Stimulated activated CD4-positive, alpha-beta T cell treated with anti-CD3 and anti-CD28 coated beads, Interleukin-12 subunit alpha, Interleukin-12 subunit beta, amount 100 ng/mL, for 48 hours (primary cell): ENCODE measurements at places on chromosomes 4 and X.
A peak's percentile ranks its signal among the peaks of the same experiment; 100 is the strongest.

DNA sequence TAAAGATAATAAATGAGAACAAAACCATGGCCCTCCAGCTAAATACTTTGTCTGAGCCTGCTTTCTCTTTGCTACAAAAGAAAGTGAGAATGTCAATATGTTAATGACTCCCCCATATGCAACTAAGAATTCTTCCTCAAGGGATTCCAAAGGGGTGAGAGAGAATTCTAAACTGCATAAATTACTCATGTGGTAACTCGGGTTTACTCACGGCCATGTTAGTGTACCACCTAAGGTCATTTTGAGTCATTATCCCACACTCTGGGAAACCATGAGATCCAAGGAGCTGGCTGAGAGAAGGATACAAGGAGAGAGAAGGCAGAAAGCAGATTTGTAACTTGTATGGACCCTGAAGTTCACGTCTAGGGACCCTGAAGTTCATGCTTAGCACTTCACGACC is 190.3 kb downstream of the DHX15 start:
- no peak for DNase-seq

DNA sequence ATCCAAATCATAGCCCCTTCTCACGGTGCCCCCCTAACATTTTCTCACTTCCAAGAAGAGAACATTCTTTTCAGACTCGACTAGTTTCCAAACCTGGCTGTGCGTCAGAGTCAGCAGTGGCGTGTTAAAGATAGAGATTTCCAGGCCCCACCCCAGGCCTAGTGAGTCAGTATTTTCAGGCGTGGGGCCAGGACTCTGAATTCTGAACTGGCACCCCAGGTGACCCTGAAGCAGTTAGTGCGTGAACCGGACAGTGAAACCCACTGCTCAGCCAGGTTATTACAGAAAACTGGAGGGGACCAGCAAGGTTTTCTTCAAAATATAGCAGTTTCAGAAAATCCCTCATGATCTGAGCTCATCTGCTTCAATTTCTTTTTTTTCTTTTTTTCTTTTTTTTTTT is 35.0 kb upstream of the BCOR start:
- DNase-seq: no peak

DNA sequence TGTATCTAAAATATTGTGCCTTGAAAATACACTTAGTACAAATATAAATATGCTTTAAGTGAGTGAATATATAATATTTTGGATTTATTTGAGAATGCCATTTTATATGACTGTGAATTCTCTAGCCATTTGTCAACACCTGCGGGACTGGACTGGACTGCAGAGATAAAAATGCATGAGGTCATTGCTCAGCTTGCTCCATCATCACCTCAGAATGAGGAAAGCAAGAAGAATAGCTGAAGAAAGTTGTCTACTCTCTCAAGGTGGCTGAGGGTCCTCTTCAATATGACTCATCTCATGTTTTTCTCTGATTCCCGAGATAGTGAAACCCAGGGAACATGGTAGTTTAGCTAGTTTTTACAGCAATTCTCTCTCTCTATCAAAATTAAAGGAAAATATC is 732.5 kb upstream of the AGA start:
- DNase-seq: no peak

GRCh38 chr4:123120473-123120872 is 198.1 kb upstream of the NUDT6 start:
- DNase-seq: no peak

GRCh38 chrX:83508526-83509253 is 600 bp downstream of the POU3F4 start:
- DNase-seq: no peak

DNA sequence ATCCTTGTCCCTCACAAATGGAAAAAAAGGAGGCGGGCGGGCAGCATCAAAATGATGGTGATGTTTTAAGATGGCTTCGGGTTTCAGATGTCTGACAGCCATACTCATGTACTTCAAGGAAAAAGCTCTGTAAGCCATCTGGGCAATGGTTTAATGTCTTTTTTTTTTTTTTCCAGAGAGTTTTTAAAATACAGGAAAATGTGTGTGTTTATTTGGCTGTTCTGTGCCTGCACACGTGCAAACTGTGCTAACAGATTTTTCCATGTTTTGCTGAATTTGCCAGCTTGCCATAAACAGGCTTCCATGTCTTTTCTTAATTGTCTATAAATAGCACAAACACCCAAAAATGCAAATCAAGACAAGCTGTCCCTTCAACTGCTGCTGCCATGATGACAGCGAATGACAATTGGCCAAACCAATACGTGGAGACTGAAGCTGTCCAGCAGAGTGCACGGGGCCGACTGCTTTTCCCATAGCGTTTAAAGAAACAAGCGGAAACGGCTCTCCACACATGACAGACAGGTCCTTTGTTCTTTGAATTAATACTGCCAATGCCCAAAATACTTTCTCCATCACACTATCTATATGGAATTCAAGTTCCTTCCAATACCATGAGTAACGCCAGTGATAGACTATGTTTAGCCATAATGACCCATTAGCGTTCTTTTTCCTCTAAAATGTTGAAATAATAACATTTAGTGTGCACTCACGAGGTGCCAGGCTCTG is 35.7 kb downstream of the AFAP1 start:
- DNase-seq: no peak

DNA sequence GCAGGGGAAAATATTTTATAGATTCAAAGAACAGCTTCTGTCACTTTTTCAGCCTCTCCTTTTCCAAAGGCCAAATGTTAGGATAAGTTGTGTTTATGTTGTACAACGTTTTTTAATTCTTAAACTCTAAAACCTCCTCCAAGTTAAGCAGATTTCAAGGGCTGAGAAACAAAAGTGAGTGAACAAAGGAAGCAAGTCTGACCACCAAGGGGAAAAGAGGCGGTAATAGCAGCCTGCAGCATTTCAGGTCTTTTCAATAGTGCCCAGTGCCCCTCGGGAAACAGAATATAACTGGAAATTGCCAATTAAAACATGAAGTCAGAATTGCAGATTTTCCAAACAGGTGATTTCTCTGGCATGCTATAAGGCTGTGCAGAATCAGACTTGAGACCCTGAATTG is 510.0 kb upstream of the HTR2C start:
- DNase-seq: no peak

GRCh38 chrX:108088511-108088910 is 2.8 kb downstream of the PSMD10 start:
- DNase-seq: no peak

GRCh38 chrX:40188573-40189417 is 91.0 kb upstream of the BCOR start:
- no peak for DNase-seq

- DNase-seq: no peak
Measured at GRCh38 chr4:119748853-119749252, 120.2 kb upstream of the PDE5A start.

- no peak for DNase-seq
Measured at GRCh38 chrX:41471786-41472185, 24.6 kb downstream of the NYX start.

GRCh38 chr4:25383647-25384046 is 6.6 kb downstream of the ANAPC4 start:
- DNase-seq: no peak

GRCh38 chr4:128371001-128371777 is 83.6 kb upstream of the PGRMC2 start:
- DNase-seq: no peak

DNA sequence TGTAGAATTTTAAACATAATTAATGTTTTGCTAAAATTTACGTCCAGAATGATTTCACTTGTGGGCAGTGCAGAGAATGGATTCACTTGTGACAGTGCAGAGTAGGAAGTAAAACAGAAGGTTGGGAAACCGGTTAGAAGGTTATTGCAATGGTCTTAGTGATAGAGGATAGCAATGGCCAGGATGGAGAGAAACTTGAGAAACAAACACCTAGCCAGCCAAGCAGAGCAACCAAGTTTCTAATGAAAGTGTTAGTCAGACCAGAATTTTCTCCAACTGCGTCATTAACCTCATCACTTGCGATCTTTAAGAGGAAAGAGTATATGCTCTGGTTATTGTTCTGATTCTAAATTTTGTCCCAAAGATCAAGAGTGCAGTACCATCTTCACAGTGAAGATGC is 50.0 kb upstream of the TBC1D9 start:
- no peak for DNase-seq

- DNase-seq: no peak
Measured at GRCh38 chr4:2245787-2246275, 3.9 kb upstream of the HAUS3 start.

DNA sequence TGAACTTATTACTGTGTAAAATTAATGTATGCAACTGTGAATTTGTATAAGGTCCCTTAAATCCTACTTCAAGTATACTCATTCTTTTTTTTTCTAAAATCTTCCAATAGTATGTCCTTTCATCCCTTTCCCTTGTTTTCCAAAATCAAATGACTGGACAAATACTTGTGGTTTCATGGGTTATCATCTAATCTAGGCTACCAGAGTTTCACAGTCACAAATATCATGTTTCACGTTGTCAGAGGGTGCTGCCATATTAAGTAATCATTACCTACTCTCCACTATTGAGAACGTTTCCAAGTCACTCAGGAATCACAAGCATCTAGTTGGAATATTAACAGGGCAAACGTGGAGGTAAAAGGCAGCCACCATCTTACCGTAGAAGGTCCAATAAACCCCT is 1235.0 kb upstream of the TENM3 start:
- DNase-seq: no peak

- peak; percentile 12 for DNase-seq
Measured at GRCh38 chr4:174714393-174715211, 114.4 kb downstream of the GLRA3 start.

GRCh38 chr4:78720994-78721677 is 55.0 kb upstream of the BMP2K start:
- peak; percentile 6 for DNase-seq

GRCh38 chr4:180057891-180058671 is 2185.1 kb upstream of the TENM3 start:
- DNase-seq: no peak

- no peak for DNase-seq
Measured at GRCh38 chr4:24743206-24743605, 52.2 kb upstream of the SOD3 start.

DNA sequence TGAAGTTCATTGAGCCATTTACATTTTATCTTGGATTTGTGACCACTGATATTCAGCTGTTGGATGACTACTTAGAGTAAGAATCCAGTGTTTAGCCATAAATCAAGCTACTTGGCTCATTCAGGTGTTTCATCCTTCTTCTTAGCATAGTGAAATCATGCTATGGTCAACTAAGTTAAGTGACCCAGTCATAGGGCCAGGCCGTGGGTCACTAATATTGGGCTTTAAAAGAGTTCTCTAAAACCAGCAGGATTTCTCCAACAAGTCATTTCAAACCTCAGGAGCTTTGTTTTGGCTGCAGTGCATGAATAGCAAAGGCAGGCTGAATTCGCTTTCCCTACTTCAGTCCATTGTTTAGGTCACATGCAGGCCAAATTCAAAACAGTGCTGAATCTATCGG is 181.0 kb downstream of the MAML3 start:
- no peak for DNase-seq

- DNase-seq: no peak
Measured at GRCh38 chr4:169492436-169493163, 119.8 kb downstream of the NEK1 start.

- DNase-seq: no peak
Measured at GRCh38 chr4:158025131-158025530, 147.7 kb downstream of the GASK1B start.

GRCh38 chr4:19936476-19936875 is 315.2 kb upstream of the SLIT2 start:
- DNase-seq: no peak

GRCh38 chrX:21657318-21658151 is 595 bp downstream of the KLHL34 start:
- DNase-seq: no peak

- DNase-seq: no peak
Measured at GRCh38 chr4:152628128-152628527, 51.7 kb downstream of the TMEM154 start.

- DNase-seq: no peak
Measured at GRCh38 chr4:7323872-7324650, 110.7 kb downstream of the PSAPL1 start.

GRCh38 chrX:50402886-50403285 is 67.7 kb downstream of the DGKK start:
- no peak for DNase-seq

DNA sequence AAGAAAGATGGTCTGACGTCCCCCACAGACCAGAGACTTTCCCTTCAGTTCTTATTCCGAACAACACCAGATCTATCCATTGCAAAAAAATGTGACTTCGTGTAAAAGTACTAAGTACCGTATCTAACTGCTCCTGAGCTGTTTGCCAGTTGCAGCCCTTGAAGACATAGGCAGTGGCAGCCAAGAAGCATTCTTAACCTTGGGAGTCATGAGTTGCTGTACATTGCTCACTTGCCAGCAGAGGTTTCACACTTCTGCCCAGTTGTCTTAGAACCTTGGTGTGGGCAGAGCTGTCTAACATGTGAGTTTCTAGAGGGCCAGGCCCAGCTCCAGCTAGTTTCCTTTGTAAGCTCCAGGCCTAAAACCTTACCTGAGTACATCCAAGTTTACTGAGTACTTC is 10.5 kb upstream of the CHRDL1 start:
- DNase-seq: no peak

GRCh38 chrX:109830157-109830703 is 97.2 kb upstream of the ACSL4 start:
- DNase-seq: no peak

DNA sequence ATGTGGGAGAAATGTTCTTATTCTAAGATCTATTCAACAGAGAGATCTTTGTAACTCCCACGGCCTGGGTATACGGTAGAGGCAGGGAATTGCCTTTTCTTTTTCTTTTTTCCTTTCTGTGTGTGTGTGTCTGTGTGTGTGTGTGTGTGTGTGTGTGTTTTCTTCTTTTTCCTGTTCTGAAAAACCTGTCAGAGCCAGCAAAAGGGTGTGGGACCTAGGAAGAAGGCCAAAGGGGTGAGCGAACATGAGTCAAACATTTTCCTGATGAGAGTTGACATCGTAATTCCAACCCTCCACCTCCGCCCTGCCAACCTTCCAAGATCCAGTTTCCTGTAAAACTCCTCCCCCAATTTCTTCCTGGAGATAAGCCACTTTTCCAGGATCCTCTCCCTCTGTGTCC is 2.8 kb upstream of the CHIC2 start:
- DNase-seq: no peak

DNA sequence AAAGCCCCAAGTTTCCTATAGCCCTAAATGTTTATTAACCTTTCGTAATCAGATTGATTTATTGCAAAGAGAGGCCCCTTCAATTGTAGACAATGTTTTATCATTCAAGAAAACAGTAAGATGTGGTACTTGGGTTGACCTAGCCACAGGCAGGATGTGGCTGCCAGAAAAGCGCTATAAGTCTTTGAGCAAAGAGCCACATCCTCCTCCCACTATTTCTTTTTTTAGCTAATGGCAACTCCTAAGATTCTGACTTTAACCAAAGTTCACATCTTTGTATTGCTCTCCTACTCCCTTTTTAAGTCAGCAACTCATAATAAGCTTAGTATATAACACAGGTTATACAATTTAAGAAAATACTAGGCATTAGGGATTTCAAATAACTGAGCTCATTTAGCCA is 70.7 kb upstream of the PPP3CA start:
- DNase-seq: peak; percentile 36

GRCh38 chr4:143488687-143489086 is 24.8 kb upstream of the SMARCA5 start:
- no peak for DNase-seq

- DNase-seq: no peak
Measured at GRCh38 chr4:146179784-146180370, 4.4 kb downstream of the LSM6 start.
